ENCODE measurements at places on chromosomes 11 and 22. TPM values are rescaled to one million over a fixed set of nuclear protein-coding genes. Genes with fewer than 3 reads are reported as not detected.

- H3K4me3 ChIP-seq, result no peak overlapping the region
- DNase-seq, result no peak
- no peaks in the 10 kb centered on the region for H3K27me3 ChIP-seq
- H3K27ac ChIP-seq, result no peak overlapping the region
Measured at GRCh38 chr22:23245045-23245798, 64.9 kb downstream of the BCR start.

DNA sequence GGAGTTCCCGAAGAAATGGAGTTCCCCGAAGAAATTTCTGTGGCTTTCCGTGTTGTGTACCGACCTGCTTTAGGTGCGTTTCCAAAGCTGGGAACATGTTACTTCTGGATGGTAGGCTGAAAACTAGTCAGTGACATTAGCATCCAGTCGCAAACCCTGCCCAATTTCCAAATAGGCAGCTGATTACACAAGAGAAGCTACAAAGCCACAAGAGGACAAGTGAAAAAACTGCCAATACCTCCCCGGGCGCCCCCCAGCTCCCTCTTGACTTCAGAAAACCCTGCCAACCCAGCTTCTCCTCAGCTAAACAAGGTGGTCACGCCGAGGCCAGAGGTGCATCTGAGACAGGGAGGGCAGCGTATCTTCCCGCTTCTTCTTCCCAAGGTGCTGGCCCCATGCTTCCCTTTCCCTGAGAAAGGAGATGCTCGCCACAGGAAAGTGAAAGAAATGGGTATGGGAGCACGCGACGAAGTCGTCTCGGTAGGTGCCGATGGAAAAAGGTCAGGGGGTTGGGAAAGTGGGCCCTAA is 551 bp downstream of the AGBL2 start:
- no peak for DNase-seq
- no peaks in the 10 kb centered on the region for H3K4me1 ChIP-seq
- peaks cover 26% of the 10 kb centered on the region for H3K36me3 ChIP-seq
- H3K27me3 ChIP-seq, result no peaks in the 10 kb centered on the region
- H3K4me3 ChIP-seq, result no peak overlapping the region
- H3K27ac ChIP-seq, result no peak overlapping the region

DNA sequence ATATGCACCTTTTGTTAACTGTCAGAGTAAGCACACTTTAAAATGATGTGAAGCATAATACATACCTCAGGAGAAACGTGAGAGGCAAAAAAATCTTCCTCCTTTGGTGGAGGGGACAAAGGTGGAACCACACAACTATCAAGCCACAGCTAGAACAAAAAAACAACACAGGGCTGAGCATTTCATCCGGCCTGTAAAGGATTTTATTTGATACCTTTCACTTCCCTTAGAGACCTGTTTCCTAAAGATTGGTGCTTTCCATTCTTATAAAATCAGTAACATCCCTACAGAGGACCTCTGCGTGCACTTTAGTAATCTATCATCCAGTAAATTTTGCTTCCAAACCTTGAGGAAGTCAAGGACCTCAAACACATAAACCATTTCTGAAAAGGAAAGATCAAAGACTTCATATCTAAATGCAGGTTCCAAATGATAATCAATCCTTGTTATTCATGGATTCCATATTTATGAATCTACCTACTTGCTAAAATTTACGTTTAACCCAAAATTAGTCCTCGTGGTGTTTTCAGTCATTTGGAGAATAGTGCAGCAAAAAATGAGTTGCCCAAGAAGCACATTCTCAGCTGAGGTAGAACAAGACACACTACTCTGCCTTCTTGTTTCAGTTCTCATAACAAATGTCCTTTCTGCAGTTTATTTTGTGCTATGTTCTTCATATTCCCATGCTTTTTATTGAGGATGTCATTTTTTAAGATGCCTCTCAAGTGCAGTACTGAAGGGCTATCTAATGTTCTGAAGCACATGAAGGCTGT is 22.7 kb downstream of the ARFGAP3 start:
- no peak for DNase-seq
- H3K36me3 ChIP-seq, result peaks cover 7% of the 10 kb centered on the region
- no peak overlapping the region for H3K4me3 ChIP-seq
- H3K27ac ChIP-seq, result no peak overlapping the region
- H3K27me3 ChIP-seq, result no peaks in the 10 kb centered on the region

DNA sequence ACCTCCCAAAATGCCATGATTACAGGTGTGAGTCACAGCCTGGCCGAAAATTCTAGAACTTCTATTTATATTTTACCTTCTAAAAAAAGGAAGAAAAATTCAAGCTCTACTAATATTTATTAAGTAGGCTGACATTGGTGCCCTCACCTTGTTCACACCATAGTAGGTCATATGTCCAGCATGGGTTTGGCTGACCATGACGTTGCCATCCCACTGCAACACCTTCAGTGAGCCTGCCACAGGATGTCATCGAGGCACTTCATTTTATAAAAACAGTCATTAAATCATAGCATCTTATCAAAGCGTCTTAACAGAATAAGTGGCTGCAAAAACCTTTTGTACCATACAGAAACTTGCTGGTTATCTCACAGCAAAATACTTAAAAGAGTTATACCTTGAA is 58.3 kb downstream of the LRRC32 start:
- H3K27me3 ChIP-seq, result no peaks in the 10 kb centered on the region
- DNase-seq, result no peak
- H3K4me1 ChIP-seq, result no peaks in the 10 kb centered on the region
- no peak overlapping the region for H3K4me3 ChIP-seq
- H3K36me3 ChIP-seq, result no peaks in the 10 kb centered on the region
- H3K27ac ChIP-seq, result no peak overlapping the region

DNA sequence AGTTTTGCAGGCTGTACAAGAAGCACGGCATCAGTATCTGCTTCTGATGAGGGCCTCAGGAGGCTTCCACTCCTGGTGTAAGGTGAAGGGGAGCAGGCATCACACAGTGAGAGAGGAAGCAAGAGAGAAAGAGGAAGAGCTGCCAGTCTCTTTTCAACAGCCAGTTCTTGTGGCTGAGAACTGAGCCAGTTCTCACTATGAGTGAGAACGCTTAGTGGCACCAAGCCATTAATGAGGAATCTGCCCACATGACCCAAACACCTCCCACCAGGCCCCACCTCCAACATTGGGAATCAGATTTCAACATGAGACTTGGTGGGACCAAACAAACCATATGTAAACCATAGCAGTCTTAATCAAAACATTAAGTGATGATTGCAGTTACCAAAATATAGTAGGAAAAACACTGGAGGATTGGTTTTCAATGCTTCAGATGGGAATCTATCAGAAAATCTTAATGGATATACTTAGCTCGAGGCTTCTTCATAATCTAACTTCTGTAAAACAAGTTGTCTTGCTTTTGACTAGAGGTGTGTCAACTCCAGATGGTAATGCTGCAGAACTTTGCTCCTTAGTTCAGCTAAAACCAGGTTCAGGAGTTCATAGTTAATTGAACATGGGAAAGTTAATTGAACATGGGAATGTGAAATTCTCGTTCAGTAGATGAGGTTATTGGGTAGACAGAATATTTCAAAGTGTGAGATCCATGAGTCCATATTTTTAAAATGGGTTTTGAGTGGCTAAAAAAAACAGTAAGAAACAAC is 12.2 kb downstream of the FAR1 start:
- H3K36me3 ChIP-seq, result no peaks in the 10 kb centered on the region
- H3K27ac ChIP-seq, result no peak overlapping the region
- no peak overlapping the region for H3K4me3 ChIP-seq
- no peaks in the 10 kb centered on the region for H3K4me1 ChIP-seq
- H3K27me3 ChIP-seq, result no peaks in the 10 kb centered on the region
- DNase-seq, result no peak

GRCh38 chr11:14768526-14769188 is 123.4 kb downstream of the CYP2R1 start:
- no peaks in the 10 kb centered on the region for H3K4me1 ChIP-seq
- no peaks in the 10 kb centered on the region for H3K36me3 ChIP-seq
- no peaks in the 10 kb centered on the region for H3K27me3 ChIP-seq
- DNase-seq, result no peak
- H3K4me3 ChIP-seq, result no peak overlapping the region

GRCh38 chr11:57425565-57426438 is 1.1 kb downstream of the SLC43A3 start:
- H3K36me3 ChIP-seq, result no peaks in the 10 kb centered on the region
- peaks cover 13% of the 10 kb centered on the region for H3K27me3 ChIP-seq
- peak overlapping the region; percentile 57 for H3K4me3 ChIP-seq

DNA sequence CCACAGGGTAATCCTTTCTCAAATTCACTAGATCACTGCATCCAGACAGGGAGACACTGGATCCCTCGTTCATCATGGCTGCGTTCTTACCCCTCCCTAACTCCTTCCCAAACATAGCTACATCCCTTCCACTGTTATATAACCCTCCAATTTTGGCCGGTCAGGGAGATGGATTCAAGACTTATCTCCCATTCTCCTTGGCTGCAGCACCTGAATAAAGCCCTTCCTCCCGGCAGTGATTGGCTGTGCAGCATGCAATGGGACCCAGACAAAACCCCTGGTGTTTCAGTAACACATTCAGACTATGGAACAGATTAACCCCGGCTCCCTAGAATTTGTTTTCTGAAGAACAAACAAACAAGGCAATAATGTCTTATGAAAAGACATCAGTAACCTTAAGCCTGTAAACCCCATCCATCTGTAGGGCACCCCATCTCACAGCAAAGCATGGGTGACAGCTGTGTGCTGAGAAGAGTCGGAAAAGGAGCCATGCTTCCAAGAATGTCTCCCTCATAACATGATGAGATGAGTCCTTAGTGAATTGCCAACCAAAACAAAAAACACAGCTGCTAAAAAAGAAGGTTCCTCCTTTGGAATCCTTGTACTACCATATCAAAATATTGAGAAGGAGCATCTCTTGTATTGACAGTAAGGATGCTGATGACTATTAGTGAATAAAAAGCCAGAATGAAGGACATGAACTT is 5.0 kb downstream of the MIF start:
- peaks cover 6% of the 10 kb centered on the region for H3K4me1 ChIP-seq
- peaks cover 23% of the 10 kb centered on the region for H3K36me3 ChIP-seq
- H3K27ac ChIP-seq, result no peak overlapping the region
- H3K27me3 ChIP-seq, result no peaks in the 10 kb centered on the region

- no peak within 1 kb of the TSS for H3K27ac ChIP-seq
- DNase-seq, result no peak
- no peaks in the 10 kb centered on the region for H3K4me1 ChIP-seq
- no peak within 1 kb of the TSS for H3K4me3 ChIP-seq
Measured at GRCh38 chr11:127000291-127000968, at the start of gene KIRREL3. Gene KIRREL3, minus strand, starts transcription at chr11:127000770.

DNA sequence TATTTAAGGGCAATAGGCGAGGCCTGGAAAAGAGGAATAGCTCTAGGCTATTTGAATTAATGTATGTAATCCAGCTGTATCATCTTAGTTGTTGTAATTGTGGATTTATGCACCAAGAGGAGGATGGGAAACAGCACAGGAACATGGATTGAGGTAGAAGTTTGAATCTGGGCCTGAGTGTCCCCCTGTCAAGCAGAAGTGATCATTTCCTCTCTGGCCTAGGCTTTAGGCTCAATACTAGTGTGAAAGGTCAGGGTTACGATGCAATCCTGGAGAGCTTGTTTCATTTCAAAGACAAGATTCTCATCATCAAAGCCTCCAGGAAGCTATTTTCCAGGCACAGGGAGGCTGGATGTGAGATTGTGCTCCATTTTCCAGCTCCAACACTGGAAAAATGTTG is 77.9 kb upstream of the HSD17B12 start:
- DNase-seq, result no peak
- H3K4me3 ChIP-seq, result no peak overlapping the region
- H3K27ac ChIP-seq, result no peak overlapping the region
- no peaks in the 10 kb centered on the region for H3K4me1 ChIP-seq
- H3K36me3 ChIP-seq, result no peaks in the 10 kb centered on the region

DNA sequence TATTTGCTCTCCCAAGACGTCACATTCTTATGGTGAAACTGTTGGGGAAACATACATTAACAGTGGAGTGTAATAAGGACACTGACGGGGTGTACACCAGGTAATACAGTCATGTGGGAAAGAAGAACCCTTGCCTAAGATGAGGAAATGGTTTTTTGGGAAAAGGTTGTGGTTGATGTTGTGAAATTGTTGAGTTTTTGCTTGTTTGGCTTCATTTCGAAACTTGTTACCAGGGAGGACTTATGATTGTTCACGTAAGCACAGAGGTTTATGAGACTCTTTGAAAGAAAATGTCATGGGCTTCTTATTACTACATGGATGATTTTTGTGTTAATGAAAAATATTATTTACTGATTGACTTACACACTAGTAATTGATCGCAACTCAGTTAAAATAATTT is 16.8 kb downstream of the ANO3 start:
- no peaks in the 10 kb centered on the region for H3K27me3 ChIP-seq
- DNase-seq, result no peak
- no peaks in the 10 kb centered on the region for H3K4me1 ChIP-seq
- no peak overlapping the region for H3K27ac ChIP-seq

DNA sequence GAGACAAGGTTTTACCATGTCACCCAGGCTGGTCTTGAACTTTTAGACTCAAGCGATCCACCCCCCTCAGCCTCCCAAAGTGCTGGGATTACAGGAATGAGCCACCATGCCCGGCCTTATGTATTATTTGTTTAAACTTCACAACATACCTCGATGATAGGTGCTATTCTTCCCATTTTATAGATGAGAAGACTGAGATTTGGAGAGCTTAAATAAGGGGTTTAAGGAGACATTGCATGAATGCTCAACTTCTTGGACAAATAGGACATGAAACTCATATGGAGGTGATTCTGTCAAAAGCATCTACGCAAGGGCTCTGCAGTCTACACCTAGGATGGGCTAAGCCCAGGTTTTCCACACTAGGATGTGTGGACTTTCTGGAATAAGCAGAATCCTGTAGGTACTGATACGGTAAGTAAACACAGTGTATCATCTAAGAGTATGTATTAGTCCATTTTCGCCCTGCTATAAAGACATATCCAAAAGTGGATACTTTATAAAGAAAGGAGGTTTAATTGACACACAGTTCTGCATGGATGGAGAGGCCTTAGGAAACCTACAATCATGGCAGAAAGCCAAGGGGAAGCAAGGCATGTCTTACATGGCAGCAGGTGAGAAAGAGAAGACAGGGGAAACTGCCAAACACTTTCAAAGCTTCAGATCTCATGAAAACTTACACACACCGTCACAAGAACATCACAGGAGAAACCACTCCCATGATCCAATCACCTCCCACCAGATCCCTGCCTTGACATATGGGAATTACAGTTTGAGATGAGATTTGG is 62.8 kb upstream of the CAPRIN1 start:
- no peak overlapping the region for H3K4me3 ChIP-seq
- no peaks in the 10 kb centered on the region for H3K4me1 ChIP-seq
- no peak overlapping the region for H3K27ac ChIP-seq
- no peak for DNase-seq

GRCh38 chr11:94111660-94112059 is 17.0 kb upstream of the PANX1 start:
- no peak for DNase-seq
- H3K4me1 ChIP-seq, result no peaks in the 10 kb centered on the region
- H3K27me3 ChIP-seq, result 0 out of 2 replicates have a peak, but pooled peaks cover 5% of the 10 kb centered on the region
- no peaks in the 10 kb centered on the region for H3K36me3 ChIP-seq
- H3K4me3 ChIP-seq, result no peak overlapping the region

The CARD18 gene
- total RNA-seq, result not detected

The GPR137 gene
- 24.4 TPM for total RNA-seq

The RIMBP3B gene
- 0.25 TPM for total RNA-seq

The TESMIN gene
- 24.8 TPM for total RNA-seq

The RSF1 gene
- 43.1 TPM for total RNA-seq

The NF2 gene
- total RNA-seq, result 70.2 TPM

The COMMD9 gene
- 33.3 TPM for total RNA-seq
